ENCODE measurements at places on chromosomes 12 and 14.

GRCh38 chr12:76820888-76821482 lies 57.1 kb downstream of the ZDHHC17 start:
- no peak for DNase-seq

- DNase-seq, result no peak
These were observed 72.0 kb downstream of the PAPOLA start for GRCh38 chr14:96574171-96574632.

GRCh38 chr14:90201344-90201743 lies 55.0 kb upstream of the PSMC1 start:
- DNase-seq, result no peak

GRCh38 chr14:64504310-64504896 lies at the start of gene ZBTB1:
Gene ZBTB1, plus strand, starts transcription at chr14:64504770. Its CDS starts 16,735 bp downstream, at chr14:64521505.
- DNase-seq, result peak; percentile 86
